ENCODE measurements at places on chromosomes 3 and 15. TPM values are rescaled to one million over a fixed set of nuclear protein-coding genes. Genes with fewer than 3 reads are reported as not detected.

DNA sequence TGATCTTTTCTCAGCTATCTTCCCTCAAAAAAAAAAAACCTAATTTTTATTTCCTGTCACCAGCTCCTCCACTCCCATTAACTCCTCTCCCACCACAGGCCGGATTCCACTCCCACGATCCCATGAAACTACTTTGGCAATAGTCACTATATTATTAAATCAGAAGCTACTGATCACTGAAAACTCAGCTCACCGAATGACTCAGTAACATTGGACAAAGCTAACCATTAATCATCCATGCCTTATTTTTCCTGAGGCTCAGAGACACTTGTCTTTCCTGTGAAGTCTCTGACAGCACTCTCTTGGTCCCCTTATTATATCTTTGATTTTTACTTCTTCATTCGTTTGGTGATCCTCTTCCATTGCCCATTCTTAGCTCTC, 260.2 kb downstream of the CGGBP1 start:
- no peak for DNase-seq

CHCHD4 gene
- 18.2 TPM for total RNA-seq

GRCh38 chr3:25463836-25464418, 35.9 kb downstream of the RARB start:
- no peak for DNase-seq

LOXL1 gene
- 1.3 TPM for total RNA-seq

PCSK6 gene
- 29.2 TPM for total RNA-seq

DNA sequence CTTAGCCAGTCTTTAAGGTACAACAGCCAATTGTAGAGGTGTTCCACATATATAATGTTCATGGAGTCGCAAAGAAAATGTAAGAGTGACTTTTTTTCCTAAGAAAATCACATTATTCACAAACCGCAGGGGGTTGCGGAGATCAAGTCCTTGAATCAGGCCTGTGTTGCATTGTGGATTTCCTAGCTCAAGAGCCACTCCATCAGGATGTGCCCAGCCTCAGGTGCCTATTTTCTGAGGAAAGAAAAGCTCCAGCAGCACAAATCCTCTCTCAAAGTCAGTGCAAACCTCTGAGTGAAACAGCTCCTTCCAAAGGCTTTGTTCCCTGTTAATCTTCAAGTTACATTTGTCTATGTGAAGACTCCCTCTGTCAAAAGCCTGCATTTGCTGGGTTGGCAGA, 349.4 kb downstream of the CLSTN2 start:
- no peak for DNase-seq

DNA sequence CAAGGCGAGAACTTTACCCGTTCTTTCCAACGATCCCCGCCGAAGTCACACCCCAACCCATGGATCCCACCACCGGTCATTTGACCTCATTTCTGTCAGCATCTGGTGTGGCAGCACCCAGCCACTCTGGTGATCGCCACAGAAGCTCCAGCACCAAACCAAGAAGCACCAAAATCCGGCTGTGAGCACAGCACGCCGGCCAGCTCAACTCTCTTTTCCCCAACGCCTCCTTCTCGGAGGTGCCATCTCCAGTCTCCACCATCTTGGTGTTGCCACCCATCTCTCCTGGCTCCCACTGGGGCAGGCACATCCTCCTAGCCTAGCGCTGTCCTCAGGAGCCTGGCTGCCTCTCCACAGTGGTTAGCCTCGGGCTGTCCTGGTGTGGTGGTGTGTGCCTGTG, 6.5 kb downstream of the MUC4 start:
- no peak for DNase-seq

- no peak for DNase-seq
Observed at GRCh38 chr3:61141227-61141626, 110.0 kb downstream of the FHIT start.

CHRNB4 gene
- not detected for total RNA-seq

OXTR gene
- 5.0 TPM for total RNA-seq

DNA sequence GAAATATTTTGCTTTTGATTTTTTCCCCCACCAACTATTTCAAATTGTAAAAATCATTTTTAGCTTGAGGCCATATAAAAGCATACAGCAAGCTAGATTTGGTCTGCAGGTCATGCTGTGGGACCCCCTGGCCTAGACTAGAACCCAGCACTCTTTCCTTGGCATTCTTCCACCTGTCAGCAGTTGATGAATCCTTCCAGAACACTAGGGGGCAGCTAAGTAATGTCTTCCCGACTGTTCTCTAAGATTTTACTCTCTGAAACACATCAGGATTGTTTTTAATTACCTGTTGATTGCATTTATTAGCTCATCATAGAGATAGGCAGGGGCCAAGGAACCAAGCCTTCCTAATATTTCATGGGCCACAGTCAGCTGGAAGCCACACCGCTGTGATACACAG, 174.5 kb downstream of the CACNA1D start:
- DNase-seq: no peak

DNA sequence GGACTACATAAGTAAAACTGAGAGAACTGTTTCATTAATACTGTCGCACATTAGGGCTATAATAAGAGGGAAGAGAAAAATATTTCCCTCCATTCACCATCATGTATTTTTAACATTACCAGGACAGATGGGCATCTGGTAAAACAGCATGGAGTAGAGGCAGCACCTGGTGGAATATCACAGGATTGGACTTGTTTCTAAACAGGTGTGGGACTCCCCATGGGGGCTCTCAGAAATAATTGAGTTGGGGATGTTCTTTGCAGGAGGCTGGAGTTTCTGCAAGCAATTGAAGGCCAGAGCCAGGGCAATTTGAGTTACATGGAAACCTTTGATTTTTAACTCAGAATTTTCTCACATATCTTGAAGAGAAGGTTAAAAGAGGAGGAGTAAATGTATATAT, 8.4 kb upstream of the MINDY2 start:
- DNase-seq: no peak

- no peak for DNase-seq
Observed at GRCh38 chr3:88057630-88058305, 1.0 kb downstream of the CGGBP1 start.

DNA sequence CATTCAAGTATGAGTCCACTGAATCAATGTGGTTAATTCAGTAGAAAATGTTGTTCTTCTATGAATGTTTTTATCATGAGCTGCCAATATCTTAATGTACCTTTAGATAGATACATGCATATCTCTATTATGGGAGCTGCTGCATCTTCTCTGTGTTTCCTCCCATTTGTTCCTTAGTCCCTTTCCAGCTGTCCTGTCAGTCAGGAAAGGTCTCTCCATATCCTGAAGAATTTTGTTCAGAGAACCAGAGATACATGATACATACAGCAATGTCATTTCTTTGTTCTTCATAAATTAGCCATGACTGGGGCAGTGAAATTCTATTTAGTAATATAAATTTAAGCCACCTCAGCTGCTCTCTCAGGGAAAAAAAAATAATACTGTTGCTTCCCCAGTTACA, 103.7 kb downstream of the P3H2 start:
- no peak for DNase-seq
